CD4-positive, alpha-beta memory T cell (primary cell): ENCODE measurements at places on chromosomes 12 and 14.

- no peak for DNase-seq
Measured at GRCh38 chr14:38311655-38312054, 55.8 kb upstream of the CLEC14A start.

DNA sequence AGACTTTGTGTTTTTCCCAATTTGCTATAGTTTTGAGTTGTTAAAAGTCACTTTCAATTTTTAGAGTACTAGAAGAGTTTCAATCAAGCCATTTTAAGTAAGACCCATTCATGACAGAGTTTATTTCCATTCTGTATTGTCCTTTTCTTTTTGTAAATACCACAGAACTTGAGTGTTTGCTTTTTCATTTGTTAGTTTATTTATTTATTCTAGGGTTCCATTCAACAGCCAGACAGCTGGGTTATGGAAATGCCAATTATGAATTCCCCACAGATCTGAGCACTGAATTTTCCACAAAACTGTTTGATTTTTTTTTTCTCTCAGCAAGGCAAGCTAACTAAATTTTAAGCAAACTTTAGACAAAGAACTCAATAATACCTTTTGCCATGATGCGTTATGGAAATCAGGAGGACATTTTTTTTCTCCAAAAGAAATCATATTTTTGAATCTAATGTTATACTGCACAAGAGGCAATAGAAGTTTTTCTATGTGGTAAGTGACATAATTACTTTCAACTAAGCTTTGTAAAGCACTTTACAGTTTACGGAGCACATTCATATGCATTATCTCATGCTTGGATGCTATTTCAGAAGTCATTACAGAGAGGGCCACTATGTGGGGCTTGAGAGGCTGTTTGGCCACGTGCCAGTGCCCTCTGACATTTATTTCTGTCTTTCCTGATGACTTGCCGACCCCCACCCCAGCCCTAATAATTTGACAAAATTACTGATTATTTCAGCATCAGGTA lies 181.5 kb downstream of the VRK1 start:
- DNase-seq = no peak

DNA sequence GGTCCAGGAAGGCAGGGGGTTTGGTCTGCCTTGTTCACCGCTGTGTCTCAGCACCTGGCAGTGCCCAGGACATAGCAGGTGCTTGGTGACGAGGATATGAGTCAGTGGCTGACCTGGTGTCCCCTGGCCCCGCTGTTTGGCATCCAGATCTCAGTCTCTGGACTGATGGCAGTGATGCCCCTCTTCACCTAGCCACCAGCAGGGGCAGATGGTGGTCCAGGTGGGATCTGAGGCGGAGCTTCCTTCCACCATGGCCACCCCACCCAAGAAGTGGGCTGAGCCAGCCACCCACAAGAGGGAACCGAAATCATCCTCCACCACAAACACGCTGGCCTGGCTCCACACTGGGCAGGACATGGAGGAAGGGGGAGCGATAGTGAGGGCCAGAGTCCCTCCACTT lies 16.1 kb upstream of the SH2B3 start:
- DNase-seq = no peak

GRCh38 chr12:20364501-20364900 lies 3.8 kb upstream of the PDE3A start:
- DNase-seq = no peak

DNA sequence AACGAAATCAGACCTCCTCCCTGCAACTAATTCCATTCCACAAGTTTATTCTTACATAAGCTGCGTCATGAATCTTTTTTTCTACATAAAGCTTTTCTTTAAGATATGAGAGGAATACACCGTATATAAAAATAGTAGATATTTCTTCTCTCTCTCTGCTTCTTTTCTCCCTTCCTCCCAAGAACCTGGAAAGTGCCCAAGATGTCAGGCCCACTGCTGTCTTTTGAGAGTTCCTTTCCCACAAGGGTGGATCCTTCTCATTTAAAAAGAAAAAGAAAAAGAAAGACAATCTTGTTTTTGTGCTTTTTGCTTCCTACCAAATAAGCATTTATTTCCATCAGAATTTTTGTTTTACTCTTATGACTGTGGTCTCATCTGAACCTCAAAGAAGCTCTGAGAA lies 11.0 kb downstream of the TESPA1 start:
- DNase-seq = no peak

DNA sequence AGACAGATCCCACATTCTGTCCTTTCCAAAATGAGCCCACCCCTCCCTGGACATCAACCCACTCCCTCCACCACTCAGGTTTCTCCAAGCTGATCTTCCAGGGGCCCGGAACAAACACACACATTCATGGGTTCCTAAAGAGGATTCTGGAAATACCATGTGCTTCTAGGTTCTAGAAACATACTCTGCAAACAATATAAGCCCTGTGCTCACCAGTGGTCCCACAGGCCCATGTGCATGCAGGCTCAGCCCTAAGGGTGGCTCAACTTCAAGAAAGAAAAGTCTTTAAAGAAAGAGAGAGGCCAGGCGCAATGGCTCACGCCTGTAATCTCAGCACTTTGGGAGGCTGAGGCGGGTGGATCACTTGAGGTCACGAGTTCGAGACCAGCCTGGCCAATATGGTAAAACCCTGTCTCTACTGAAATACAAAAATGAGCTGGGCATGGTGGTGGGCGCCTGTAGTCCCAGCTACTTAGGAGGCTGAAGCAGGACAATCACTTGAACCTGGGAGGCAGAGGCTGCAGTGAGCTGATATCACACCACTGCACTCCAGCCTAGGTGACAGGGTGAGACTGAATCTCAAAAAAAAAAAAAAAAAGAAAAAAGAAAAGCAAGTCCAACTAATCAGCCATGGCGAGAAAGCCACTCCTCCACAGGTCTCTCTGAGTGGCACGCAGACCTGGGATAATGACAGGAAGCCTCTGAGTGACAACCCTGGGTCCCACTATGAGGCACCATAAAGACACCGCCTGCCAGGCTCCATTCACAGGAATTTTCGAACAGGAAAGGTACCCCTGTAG lies 59.5 kb upstream of the PNMA1 start:
- DNase-seq = no peak
